ENCODE measurements at places on chromosomes 7 and 10. TPM values are rescaled to one million over a fixed set of nuclear protein-coding genes. Genes with fewer than 3 reads are reported as not detected.

Gene ASB10
- not detected for total RNA-seq

Gene CALHM3
- total RNA-seq: not detected

Gene CABCOCO1
- not detected for total RNA-seq

Gene C10orf71
- total RNA-seq: not detected

Gene C10orf143
- total RNA-seq: 0.40 TPM

Gene OR9A2
- not detected for total RNA-seq

Gene CPXM2
- total RNA-seq: 0.22 TPM

Gene FFAR4
- total RNA-seq: not detected

Gene FBXO24
- total RNA-seq: 0.20 TPM

Gene GIMAP1
- 16.7 TPM for total RNA-seq

Gene GLUD1
- total RNA-seq: 141 TPM

Gene OR2A7
- not detected for total RNA-seq

Gene GARIN1A
- 0.20 TPM for total RNA-seq

Gene SPDYE2
- total RNA-seq: not detected

Gene CTAGE15
- not detected for total RNA-seq

Gene GJD4
- total RNA-seq: not detected

Gene CDHR1
- total RNA-seq: under 0.01 TPM

Gene PRKCQ
- 0.44 TPM for total RNA-seq

Gene TUBB8
- not detected for total RNA-seq

Gene PODXL
- 75.0 TPM for total RNA-seq

Gene ZNF239
- 0.40 TPM for total RNA-seq

Gene GBF1
- 10.3 TPM for total RNA-seq

Measured in lung microvascular endothelial cell (primary cell).